Right renal cortex interstitium (tissue), 3 donors: ENCODE measurements at places on chromosomes 13 and 19.

- DNase-seq: no peak
Observed at GRCh38 chr19:10920781-10921180, 7.7 kb downstream of the YIPF2 start.

DNA sequence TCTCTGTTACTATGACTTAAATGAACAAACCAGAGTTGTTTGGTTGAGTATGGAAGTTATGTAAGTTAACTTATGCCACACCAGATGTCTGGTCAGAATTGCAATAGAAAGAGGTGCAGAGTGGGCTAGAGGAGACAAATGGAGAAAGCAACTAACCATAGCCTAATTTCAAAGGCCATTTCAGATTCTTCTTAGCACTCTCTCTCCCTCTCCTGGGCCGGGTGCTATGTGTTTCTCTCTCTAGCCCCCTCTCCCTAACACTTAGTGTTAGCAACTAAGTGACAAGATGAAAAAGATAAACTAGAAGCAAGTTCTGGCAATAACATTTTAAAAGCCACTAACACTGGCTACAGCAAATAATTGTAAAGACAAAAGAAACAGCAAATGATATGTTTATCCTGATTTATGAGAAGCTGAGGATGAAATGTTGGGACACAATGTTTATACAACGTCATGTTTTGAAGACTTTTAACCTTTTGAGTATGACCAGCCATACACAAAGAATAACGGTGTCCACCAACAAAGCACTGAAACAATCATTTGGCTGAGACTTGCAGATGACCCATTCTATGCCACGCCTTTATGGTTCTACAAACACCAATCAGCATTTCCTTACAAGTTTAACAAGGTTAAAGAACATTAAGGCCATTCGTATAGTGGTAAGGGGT lies 18.6 kb downstream of the SERPINE3 start:
- DNase-seq: no peak

- no peak for DNase-seq
Observed at GRCh38 chr13:104750377-104750776, 1684.2 kb upstream of the SLC10A2 start.

DNA sequence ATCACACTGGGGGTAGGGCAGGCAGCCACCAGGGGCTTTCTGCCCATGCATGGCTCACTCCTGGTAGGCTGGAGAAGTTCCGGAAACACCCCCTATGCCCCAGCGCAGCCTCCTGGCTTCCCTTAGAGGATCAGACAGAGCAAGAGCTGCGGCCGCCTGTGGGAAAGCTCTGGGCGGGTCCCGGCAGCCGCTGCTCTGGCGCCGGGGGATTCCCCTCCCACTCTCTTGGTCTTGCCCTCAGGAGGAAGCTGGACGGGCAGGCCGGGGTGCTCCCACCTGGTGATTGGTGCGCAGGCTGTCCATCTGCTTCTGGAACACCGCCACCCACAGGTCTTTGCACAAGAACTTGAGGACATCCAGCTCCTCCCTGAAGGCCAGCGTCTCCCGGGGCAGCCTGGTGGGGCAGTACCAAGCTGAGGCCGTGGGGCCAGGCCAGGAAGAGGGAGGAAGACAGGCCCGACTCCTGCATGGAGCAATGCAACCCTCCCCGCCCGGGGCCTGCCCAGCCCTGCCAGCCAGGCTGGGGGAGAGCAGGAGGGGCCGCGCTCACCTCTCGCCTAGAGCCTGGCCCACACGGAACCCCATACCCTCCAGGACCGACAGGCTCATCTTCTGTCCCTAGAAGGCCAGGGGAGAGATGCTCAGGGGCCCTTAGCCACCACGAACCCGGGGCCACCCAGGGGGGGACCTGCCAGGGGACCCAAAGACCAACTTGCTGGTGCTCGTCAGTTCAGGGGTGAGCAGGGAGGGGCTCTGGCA lies 4.0 kb upstream of the NKPD1 start:
- DNase-seq: no peak

- no peak for DNase-seq
Observed at GRCh38 chr19:57273014-57273413, 7.3 kb upstream of the ZNF460 start.

GRCh38 chr19:6887316-6887715 lies at the start of gene ADGRE1:
ADGRE1 (plus strand) TSS chr19:6887579; CDS start chr19:6887609, 30 bp downstream.
- DNase-seq: no peak

DNA sequence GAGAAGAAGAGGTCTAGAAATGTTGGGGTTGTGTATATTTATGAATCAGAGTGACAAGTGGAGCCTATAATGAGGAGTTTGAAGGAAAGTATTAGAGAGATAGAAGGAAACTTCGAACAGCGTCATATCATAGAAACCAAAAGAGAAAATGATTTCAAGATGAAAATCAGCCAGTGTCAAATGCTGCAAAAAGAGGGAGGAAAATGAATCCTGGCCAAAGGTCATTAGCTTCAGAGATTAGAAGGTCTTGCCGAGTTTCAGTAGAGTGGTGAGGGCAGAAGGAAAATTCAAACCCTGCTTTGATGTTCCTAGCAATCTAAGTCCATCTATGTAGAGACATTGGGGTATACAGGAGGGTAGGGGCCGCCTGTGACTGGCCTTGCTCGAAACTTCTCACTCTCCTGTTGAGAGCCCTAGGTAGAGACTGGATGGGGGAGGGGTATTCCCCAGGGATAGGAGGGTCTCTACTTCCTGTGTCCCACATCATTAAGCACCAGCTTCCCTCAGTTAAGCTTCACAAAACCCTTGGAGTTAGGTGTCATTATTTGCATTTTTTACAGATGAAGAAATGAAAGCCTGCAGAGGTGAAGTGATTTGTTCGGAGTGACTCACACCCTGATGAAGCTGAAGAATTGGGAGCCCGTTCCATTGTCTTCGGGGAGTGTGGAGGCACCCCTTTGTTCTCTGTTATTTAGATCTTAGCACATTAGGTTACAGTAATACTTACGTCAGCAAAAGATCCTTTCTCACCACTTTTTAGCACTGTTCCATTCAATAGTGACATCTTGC lies 62.8 kb downstream of the FGF9 start:
- DNase-seq: no peak

DNA sequence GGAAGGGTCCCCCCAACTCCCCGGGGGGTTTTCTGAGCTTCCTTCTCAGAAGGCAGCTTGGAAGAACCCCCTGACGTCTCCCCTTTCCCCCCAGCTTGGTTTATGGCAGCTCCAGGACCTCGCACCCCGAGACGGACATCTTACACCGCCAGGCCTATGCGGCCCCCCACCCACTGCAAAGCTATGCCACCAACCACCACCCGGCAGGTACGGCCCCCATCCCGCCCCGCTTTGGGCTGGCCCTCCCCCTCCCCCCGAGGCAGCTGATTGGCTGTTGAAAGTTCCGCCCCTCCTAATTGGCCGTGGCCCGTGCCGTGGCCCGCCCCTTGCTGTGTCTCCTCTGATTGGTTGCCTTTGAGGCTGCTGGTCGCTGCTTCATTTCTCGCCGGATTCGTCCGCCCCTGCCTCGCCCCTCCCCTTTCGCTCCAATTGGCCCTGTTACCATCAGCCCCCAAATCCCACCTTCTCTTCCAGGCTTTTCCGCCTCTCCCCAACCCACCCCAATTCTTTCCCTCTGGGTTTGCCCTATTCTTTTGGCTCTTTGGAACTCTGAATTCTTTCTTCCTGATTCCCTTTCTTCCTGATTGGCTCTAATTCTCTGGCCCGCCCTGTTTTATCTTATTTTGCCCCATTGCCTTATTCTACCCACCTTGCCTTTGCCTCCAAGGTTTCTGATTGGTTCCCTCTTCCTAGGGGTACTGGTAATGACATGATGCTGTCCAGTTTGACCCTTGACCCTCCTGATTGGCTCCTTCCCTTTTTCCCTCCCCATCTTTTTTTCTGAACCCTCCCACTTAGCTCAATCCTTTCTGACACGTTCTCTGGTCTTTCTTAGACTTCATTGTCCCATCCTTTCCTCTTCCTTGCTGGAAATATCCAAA lies 2.5 kb downstream of the PRR12 start:
- DNase-seq: peak; percentile 71

DNA sequence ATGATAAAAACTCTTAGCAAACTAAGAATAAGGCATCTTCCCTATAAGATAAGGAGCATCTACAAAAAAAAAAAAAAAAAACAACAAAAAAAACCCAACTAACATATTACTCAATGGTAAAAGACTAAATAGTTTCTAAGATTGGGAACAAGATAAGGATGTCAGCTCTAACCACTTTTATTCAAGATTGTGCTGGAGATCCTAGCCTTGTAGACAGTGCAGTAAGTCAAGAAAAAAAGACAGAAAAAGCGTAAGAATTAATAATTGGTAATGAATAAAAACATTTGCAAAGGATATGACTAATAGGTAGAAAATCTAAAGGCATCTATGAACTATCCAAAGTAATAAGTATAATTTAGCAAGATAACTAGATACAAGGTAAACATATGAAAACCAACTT lies 33.0 kb downstream of the ZIC2 start:
- no peak for DNase-seq

DNA sequence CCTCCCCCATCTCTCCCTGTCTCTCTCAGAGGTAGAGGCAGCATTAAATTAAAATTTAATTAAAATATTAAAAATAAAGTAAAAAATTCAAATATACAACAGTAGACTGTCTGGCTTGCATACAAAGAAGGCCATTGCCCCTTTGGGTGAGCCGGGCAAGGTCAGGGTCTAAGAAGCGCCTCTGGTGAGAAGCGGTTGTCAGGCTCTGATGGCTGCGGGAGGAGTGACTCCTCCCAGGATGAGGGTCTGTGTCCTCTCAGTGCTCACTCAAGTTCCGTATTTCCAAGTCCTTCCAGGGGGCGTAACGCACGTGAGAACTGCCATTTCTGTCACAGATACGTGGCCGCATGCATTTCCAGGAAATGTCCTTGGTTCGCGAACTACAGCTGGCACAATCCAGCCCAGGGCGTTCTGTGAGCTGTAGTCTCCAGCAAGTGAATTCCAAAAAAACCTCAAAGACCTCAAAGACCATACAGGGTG lies 737 bp upstream of the ZNF181 start:
- peak; percentile 72 for DNase-seq

DNA sequence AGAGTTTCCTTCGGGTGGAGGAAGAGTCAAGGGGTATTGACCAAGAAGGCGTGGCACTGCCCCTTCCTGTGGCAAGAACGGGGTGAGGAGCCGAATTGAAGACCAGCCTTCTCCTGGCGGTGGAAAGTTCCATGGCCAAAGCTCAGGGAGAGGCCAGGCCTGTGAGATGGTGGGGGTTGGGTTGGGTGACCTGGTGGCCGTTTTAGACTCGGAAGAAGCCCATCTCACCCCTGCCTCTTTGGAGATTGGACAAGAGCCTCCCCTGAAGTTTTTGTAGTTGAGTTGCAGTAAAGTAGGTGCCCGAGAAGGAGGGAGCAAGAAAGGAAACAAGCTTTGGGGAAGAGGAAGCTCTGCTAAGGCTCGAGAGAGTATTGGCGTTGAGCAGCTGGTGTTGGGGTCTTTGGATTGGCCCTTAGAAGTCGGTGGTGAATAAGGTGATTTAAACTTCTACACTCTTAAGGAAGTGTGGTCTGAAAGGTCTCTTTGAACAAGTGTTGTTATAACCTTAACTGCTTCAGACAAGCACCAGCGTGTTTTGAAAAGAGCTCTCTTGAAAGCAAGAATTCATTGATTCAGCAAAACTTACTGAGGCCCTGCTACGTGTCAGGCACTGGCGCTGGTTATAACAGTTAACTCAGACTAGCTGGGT lies 964 bp downstream of the SPINT2 start:
- DNase-seq: no peak

GRCh38 chr13:27161980-27162379 lies 9.6 kb downstream of the USP12 start:
- DNase-seq: no peak

DNA sequence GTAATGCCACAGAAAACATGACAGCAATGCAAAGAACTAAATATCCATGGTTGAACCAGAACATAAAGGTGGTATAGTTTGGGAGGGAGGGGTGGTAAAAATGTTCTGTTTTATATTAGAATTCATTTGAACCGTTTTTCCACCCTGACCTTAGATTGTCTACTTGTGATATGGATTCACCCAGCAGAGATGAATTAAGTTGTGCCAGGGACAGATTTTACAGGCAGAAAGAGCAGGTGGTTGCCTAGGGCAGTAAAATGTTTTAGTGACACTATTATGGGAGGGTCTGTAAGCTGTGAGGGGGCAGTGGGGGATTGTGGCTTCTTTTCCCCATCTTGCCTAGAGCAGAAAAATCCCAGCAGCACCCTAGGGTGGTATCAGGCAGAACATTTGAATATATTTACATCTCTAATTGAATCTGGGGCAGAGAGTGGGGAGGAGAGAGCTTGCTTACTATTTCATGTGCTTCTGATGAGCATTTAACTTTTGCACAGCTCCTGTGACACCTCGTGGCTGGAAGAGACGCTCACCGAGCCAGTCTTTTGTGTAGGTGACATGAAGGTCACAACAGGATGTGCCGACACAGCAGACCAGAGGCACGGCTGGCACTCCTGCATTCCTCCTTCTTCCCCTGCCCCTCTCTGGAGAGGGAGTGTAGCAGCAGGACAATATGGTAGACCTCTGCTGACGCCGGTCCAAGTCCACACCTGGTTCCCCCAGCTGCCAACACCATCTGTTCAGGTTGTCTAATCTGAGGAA lies 452.3 kb downstream of the IRS2 start:
- DNase-seq: no peak

DNA sequence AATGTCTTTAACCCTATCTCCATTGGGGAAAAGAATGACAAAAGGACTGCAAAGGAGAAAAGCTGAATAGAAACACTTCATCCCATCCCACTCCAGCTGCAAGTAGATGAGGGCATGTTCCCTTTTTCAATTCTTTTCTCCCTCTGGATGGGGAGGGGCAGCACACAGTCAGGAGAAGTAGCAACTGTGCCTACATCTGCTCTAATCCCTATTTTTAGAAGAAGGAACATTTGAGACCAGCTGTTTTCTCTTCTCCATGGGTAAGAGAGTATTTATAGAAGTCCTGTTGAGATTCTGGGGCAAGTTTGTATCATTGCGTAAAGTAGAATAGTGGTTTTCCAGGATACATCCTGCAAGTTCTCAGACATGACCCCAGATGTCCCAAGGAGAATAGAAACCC lies 9.3 kb upstream of the GTF3A start:
- DNase-seq: no peak

GRCh38 chr19:55493645-55494171 lies 5.5 kb downstream of the SSC5D start:
- DNase-seq: no peak

DNA sequence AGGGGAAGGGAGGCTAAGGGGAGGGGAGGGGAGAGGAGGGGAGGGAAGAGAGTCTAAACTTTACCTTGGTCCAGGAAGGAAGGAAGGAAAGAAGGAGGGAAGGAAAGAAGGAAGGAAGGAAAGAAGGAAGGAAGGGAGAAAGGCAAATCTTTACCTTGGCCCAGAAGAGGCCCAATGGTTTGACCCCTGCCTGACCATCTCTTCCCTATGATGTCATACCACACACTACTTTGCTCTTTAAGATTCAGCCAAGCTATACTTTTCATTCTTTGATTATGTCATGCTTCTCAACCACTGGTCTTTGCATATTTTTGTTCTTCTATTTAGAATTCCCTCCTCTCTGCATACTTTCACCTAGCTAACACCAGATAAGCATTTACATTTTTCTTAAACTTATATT lies 1077.5 kb downstream of the PCDH9 start:
- DNase-seq: no peak
